ENCODE measurements at places on chromosomes 3 and 15.

- DNase-seq: no peak
These were observed 3.6 kb downstream of the FAM107A start for GRCh38 chr3:58573640-58574039.

- no peak for DNase-seq
These were observed 3.0 kb downstream of the KNG1 start for GRCh38 chr3:186719945-186720739.

DNA sequence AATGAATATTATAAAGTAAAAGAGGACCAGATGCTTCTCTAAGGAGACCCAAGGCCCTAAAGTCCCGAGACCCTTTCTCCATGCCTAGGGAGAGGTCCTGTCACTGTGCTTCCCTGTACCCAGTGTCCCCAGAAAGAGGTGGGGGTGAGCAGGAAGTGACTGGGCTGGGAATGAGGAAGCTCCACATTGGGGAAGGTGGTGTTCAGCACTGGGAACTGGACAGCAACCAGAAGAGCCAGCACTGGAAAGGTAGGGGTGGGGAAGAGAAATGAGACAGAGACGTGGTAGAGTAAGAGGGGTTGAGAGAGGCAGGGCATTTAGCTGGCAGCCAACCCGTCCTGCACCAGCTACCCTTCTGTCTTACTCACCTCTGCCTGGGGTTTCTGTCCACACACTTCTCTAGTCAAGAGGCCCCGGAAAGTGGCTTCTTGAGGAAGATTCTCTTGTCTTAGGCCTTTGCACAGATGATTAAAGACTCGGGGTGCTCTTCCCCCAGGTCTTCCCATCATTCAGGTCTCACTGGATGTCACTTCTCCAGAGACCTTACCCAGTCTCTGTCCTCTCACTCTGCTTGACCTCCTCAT is 12.2 kb downstream of the RRP9 start:
- DNase-seq: no peak

DNA sequence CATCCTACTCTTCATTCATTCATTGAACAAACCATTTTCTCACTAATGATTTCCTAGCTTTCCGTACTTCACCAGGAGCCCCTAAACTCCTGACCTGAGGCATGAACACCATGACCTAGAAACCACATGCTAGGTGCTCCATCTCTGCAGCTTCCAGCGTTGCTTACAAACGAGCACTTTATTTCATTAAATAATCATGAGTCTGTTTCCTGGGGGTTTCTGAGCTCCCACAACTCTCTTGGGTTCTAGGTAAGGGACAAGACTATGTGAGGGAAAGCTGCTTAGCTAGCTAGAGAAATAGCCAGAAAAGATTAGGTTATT is 1.3 kb downstream of the MAP2K1 start:
- no peak for DNase-seq

GRCh38 chr3:83523470-83524073 is 1435.2 kb upstream of the CADM2 start:
- peak; percentile 15 for DNase-seq

DNA sequence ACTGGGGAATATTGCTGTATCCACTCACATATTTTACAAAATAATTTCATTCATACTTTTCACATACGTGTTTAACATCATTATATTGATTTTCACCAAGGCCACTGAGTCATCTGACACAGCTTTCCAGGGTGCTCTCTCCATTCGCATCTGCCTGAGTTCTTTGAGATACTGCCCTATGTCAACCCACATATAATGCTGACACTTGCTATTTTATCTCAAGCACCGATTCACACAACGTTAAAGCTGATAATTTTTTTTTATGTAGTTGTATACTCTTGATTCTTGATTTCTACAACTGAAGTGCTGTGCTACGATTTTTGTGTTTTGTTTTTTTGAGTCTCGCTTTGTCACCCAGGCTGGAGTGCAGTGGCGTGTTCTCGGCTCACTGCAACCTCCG is 249.8 kb upstream of the CDIN1 start:
- no peak for DNase-seq
